ENCODE measurements at places on chromosomes 6 and 20.

DNA sequence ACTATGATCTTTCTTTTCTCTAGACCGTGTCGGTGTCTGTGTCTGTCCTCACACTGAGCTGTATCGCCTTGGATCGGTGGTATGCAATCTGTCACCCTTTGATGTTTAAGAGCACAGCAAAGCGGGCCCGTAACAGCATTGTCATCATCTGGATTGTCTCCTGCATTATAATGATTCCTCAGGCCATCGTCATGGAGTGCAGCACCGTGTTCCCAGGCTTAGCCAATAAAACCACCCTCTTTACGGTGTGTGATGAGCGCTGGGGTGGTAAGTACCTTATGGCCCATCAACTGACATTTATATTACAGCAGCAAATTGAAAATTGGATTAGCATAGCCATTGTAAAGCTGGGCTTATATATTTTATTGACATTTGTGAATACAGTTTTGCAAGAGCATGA, 72.2 kb upstream of the GFRAL start:
- DNase-seq = no peak

GRCh38 chr6:3422435-3423070, 34.3 kb downstream of the SLC22A23 start:
- DNase-seq = no peak

- DNase-seq = no peak
Measured at GRCh38 chr6:166614589-166614988, 12.5 kb downstream of the RPS6KA2 start.

DNA sequence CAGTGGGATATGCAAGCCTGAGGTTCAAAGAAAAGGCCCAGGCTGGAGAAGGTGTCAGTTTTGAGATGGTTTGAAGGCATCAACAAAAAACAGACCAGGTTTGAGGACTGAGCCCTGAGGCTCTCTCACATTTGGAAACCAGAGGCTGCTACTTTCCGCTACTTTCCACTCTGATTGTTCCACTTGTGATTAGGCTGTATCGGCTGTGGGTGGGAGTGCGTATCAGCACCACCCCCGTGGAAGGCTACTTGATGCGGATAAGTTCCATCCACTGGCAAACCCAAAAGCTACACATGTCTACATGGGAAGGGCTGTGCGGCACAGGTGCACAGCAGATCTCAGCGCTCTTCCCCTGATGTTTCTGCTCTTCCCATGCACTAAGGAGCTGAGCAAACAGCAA, 198.7 kb downstream of the GMPR start:
- DNase-seq = no peak

DNA sequence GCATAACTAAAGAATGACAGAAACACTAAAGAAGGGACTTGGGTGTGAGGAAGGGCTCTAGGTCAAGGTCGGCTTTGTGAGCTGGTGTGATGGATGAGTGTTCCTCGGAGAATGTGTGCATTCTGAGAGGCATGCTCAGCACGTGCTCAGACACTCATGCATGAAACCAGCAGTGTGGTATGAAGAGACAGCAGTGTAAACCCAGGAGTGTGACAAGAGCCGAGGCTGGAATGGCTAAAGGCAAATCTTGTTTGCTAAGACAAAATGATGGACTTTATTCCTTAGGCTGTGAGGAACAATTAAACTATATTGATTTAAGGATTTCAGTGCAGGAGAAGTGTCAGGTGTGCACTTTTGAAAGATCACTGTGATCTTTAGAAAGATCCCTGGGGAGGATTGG, 107.4 kb upstream of the MAP7 start:
- DNase-seq = no peak

All from stimulated activated CD8-positive, alpha-beta memory T cell treated with anti-CD3 and anti-CD28 coated beads, Interleukin-7, amount 100 ng/mL, for 48 hours (primary cell).